ENCODE measurements at places on chromosomes 13 and 19.
A peak's percentile ranks its signal among the peaks of the same experiment; 100 is the strongest.

DNA sequence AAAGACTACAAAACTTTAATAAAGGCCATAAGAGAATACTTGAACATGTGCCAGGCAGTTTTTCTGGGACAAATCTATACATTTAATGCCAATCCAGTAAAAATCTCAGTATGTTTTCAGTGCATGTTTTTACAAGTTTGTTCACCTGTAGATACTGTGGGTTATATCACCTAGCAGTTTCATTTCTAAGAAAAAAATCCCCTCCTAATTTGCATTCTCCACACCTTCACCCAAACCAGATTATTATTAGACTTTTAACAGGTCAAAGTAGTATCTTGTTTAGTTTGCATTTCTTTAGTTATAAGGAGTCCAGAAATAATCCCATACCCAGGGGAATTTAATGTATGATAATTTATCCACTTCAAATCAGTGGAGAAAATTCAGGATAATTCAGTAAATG, 17.0 kb upstream of the LPAR6 start:
- DNase-seq = no peak

DNA sequence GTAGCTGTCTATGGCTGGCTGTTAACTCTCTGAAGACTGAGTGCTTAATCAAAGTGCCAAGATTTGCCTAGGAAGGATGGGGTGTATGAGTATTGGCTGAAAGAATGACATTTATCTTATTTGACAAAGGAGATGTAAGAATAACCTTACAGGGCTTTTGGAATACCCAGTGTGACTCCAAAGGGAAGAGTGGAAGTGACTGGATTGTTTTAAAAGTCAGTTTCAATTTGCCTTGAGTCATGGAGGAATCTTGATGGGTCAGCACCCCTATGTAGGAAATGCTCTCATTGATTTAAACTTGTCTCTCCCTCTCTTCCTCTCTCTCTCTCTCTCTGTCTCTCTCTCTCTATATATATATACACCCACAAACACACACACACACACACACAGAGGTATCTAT, 118.4 kb upstream of the CLDN10 start:
- DNase-seq = no peak

DNA sequence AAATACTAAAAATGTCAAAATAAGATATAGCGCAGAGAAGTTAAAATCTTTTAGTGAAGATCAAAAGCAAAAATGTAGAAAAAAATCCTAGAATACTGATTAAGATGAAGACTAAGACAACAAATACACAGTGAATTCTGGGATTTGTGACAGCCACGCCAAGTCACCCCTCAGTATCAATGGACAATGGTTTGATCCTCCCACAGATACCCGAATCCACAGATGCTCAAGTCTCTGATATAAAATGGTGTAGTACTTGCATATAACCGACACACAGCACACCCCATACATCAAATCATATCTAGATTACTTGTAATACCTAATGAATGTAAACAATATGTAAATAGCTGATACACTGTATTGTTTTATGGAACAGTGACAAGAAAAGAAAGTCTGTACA, 5.9 kb downstream of the MIPEP start:
- DNase-seq = no peak

DNA sequence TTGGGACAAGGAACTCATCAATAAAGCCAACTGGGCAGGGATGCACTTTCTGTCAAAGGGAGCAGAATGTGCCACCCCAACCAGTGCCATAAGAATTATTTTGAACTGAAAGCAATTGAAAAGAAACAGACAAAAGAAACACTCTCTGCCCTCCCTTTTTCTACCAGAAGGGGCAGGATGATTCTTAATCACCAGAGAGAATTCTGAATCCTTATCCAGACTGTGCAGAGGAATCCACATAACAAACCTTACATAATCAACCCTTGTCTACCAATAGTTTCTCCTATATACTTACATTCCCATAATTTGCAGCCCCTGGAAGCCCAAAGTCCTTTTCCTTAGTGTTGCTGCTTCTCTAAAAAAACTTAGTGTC, 520.7 kb upstream of the NBEA start:
- no peak for DNase-seq

DNA sequence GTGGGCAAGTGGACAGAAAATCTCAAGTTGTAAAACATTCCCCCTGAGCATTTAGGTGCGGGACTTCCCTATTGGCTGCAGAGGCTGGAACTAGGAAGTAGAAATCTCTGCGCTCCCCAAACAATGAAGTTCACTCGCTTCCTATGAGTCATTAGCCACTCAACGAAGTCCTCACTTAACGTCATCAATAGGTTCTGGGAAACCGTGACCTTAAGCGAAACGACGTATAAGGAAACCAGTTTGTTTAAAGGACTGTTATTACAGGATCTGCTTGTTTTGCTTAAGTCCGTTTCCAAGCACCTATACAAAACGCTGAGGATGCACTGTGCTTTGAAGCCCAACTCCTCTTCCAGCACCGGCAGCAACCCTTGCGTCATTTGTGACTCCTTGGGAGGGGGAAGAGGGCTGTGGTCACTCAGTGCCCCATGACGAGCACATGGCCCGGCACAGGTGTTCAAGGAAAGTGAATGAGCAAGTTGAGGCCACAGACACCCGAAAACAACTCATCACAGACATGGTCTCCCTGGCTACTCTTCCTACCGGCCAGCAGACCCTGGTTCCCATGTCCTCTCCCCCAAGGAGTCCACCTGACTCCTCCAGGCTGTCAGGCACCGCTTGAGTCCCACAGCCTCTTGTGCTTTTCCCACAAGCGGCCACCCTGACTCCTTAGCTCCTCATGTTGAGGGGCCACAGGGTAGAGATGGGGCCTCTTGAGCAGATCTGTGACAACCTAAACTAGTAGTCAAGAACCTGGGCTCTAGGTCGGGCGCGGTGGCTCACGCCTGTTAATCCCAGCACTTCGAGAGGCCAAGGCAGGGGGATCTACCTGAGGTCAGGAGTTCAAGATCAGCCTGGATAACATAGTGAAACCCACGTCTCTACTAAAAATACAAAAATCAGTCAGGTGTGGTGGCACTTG, 4.8 kb downstream of the RPS16 start:
- DNase-seq = peak; percentile 57

DNA sequence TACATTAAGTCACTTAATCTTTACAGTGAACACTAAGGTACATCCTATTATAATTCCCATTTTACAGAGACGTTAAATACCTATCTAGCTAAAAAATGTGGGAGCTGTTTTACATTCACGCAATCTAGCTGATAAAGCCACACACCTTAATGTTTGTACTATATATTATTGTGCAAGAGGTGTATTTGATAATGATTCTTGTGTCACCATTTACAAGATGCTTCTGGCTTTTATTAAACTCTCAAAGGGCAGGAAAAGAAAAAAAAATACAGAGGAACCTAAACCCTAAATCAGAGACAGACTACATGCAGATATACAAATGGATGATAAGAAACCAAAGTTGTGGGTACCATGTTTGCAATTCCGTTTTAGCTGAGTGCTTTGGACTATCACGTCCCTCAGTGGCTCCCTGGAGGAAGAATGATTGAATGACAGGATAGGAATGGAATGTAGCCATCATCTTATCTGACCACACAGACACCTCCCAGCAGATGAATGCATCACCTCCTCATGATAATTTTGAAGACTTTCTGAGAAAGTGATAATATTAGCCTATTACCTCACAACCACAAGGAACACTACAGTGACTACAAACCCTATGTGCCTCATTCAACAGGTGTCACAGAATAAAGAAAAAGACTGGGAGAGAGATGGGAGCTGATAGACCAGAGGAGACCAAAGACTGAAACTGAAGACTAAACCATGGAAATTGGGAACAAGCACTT, 230.5 kb upstream of the SERP2 start:
- no peak for DNase-seq

DNA sequence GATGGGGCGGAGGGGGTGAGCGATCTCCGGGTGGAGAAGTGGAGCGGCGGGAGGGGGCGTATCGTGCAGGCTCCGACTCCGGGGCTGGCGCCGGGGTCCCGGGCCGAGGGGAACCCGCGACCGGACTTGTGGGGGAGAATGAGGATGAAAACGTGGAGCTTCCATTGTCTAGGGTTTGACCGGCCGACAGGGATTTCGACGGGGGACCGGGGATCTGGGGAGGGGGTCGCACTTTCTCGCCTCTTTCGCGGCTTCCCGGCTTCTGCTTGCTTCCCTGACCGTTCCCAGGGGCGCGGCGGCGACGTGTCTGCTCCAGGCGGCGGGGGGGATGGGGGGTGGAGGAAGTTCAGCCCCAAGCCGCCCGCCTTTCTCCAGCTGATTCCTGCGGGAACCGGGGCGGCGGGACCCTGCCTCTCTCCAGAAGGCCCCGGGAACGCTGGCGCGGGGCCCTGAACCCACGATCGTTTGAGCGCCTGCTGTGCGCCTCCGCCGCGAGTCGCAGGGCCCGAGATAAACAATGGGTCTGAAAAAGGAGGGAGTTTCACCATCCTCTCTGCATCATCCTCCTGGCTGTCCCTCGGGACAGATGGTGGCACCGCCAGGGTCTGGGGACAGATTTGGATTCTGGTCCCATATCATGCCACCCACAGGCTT, 790 bp downstream of the TPM4 start:
- DNase-seq = no peak

DNA sequence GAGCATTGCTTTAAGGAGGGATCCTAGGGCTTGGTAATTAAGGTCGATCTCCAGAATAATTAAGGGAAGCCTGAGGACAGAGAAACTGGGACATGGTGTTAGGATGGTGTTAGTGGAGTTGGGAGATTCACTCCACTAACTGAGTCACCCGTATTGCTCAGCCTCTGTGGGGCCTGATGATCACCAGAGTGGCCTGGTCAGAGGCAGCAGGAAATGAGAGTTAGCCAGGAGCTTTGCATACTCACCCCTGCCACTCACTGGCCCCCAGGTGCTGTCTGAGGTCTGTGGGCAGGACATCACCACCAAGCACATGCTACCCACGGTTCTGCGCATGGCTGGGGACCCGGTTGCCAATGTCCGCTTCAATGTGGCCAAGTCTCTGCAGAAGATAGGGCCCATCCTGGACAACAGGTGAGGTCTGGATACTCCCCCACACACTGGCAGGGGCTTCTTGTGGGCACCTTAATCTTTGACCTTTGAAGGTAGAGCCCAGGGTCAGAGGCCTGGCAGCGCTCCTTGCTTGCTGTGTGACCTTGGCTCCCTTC, 32.1 kb downstream of the PPP2R1A start:
- DNase-seq = no peak

DNA sequence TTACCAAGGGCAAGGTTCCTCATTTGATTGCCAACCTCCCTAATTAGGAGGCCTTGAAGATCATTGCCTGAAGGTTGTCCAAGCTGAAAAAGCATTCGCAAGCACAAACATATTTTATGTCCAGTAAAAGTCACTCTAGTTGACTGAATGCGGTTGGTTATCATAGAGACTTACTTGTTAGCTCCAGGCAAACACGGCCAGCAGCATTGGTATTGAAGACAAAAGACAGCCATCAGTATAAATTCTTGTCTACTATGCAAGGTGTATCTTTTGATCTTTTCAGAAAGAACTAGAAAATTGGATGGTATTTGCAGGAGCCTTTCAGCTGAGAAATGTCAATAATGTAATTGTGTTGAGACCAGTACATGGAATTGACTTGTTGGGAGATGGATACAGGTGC, 129.9 kb downstream of the GPC6 start:
- no peak for DNase-seq

- DNase-seq = no peak
These were observed 24.9 kb downstream of the RCBTB1 start for GRCh38 chr13:49560270-49561061.

GRCh38 chr19:52651956-52652355, 13.8 kb upstream of the ZNF83 start:
- DNase-seq = no peak

DNA sequence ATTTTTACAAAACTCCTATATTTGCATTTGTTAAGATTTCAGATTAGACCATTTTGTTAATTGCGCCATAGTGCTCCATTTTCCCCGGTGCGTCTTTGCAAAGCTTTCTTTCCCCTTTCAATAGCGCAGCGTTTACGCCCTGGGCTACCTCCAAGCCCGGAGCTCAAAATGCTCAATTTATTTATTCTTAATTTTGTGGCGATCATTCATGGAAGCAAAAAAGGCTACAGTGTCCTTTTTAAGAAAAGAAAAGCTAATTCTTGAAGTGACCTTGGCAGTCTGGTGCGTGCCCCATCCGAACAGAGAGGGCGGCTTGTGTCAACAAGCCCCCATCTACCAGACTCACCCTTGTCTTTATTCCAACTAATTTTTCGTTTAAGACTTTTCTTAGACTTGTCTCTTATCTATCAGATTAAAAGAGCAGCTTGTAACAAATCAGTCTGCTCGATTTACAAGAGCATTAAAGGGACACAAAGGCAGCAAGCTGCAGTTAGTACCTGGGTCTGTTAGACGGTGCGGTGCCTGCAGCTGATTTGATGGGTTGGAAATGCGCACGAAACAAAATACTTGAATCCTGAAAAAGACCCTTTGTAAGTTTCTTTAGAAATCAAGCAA, 30.1 kb downstream of the GSX1 start:
- DNase-seq = no peak

- DNase-seq = no peak
These were observed 6.1 kb downstream of the NXNL1 start for GRCh38 chr19:17454576-17455071.

All from GF-D8 (cell line).